ENCODE measurements at places on chromosomes 1 and 21.

GRCh38 chr1:59317343-59317742 is 20.4 kb downstream of the FGGY start:
- no peak for DNase-seq

- DNase-seq, result no peak
Observed at GRCh38 chr1:96912248-96912647, 190.7 kb downstream of the PTBP2 start.

GRCh38 chr21:17613242-17613676 is 558 bp upstream of the BTG3 start:
- no peak for DNase-seq

DNA sequence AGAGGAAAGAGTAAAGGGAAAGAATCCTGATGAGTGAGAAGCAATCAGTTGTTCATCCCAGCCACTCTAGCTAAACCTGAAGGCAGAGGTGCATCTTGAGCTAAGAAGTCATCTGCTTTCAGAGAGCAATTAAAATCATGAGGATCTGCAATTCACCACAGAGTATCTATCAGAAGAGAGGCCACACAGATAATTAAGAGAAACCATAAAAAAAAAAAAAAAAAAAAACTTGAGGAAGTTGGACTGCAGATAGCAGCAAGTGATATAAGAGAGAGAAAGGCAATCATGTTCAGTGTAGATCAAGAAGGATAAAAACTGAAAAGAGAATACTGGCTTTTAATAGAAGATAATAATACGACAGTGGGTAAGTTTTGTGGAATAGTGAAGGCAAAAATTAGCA is 17.7 kb downstream of the FOXJ3 start:
- DNase-seq, result no peak

- no peak for DNase-seq
Observed at GRCh38 chr21:32389337-32390015, 3.3 kb downstream of the URB1 start.
